Urinary bladder (tissue), 4 donors: ENCODE measurements at places on chromosomes 4 and X. TPM values are rescaled to one million over a fixed set of nuclear protein-coding genes. Genes with fewer than 3 reads are reported as not detected.

The KIT gene
- 26.2 TPM for total RNA-seq

The MFAP3L gene
- total RNA-seq: 13.6 TPM

The ENPEP gene
- total RNA-seq: 45.6 TPM

The HCCS gene
- total RNA-seq: 10.6 TPM

The NAT8L gene
- total RNA-seq: 0.16 TPM

The SAGE1 gene
- not detected for total RNA-seq

The SULT1E1 gene
- 153 TPM for total RNA-seq

The VCX gene
- total RNA-seq: not detected

The RBM3 gene
- total RNA-seq: 198 TPM

The CXCR3 gene
- not detected for total RNA-seq

The RASSF6 gene
- total RNA-seq: 14.8 TPM

The HPSE gene
- 0.90 TPM for total RNA-seq

The KCNE5 gene
- total RNA-seq: 1.5 TPM

The ADH1A gene
- total RNA-seq: not detected

The TIGD4 gene
- total RNA-seq: 2.9 TPM

The LINC00632 gene
- 173 TPM for total RNA-seq

The AR gene
- total RNA-seq: 25.1 TPM

The MAGEB1 gene
- not detected for total RNA-seq

The ANXA5 gene
- 314 TPM for total RNA-seq

The PLXNA3 gene
- 17.3 TPM for total RNA-seq

The RS1 gene
- total RNA-seq: not detected

The TLR6 gene
- 8.8 TPM for total RNA-seq

The ITIH6 gene
- 0.05 TPM for total RNA-seq

The LPAR4 gene
- 20.5 TPM for total RNA-seq

The GAGE2A gene
- total RNA-seq: not detected

The PNMA3 gene
- total RNA-seq: 0.42 TPM

The DKK2 gene
- 27.3 TPM for total RNA-seq

The IL21 gene
- not detected for total RNA-seq

The PCDH19 gene
- total RNA-seq: 6.9 TPM

The PKD2 gene
- total RNA-seq: 101 TPM

The SMIM31 gene
- total RNA-seq: 0.42 TPM

The GPRASP3 gene
- total RNA-seq: 14.3 TPM

The MMRN1 gene
- 85.7 TPM for total RNA-seq

The SCLT1 gene
- total RNA-seq: 69.0 TPM

The AFP gene
- total RNA-seq: not detected

The TLR8 gene
- 1.7 TPM for total RNA-seq

The TRIM2 gene
- total RNA-seq: 119 TPM

The ZC4H2 gene
- total RNA-seq: 8.0 TPM

The CFI gene
- 52.0 TPM for total RNA-seq

The GRID2 gene
- 26.1 TPM for total RNA-seq

The NBDY gene
- total RNA-seq: 9.3 TPM

The NPNT gene
- total RNA-seq: 50.6 TPM

The RNF128 gene
- total RNA-seq: 13.7 TPM
